Liver (tissue), 10 donors: ENCODE measurements at places on chromosomes 5 and 9. TPM values are rescaled to one million over a fixed set of nuclear protein-coding genes. Genes with fewer than 3 reads are reported as not detected.

DNA sequence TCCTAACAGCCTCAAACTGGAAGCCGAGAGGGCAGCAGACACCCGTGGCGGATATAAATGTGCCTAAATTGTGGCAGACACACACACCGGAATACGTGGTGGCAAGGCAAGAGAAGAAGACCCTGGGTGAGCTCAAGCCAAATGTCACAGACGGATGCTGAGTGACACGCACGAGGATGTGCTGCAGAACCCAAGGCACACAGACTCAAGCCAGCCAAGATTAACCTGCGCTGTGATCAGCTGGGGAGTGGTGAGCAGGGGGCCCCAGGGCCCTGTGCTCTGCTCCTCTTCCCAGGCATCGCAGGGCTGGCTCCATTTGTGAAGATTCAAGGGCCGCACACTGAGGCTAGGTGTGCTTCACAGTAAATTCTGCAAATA is 16.4 kb downstream of the SEMA4D start:
- peaks cover 6% of the 10 kb centered on the region for H3K4me1 ChIP-seq
- H3K27me3 ChIP-seq: no peaks in the 10 kb centered on the region
- H3K27ac ChIP-seq: no peak overlapping the region
- H3K4me3 ChIP-seq: no peak overlapping the region
- no peaks in the 10 kb centered on the region for H3K36me3 ChIP-seq

The SELENOP gene
- total RNA-seq: 1,776 TPM

The TAS2R1 gene
- not detected for total RNA-seq

DNA sequence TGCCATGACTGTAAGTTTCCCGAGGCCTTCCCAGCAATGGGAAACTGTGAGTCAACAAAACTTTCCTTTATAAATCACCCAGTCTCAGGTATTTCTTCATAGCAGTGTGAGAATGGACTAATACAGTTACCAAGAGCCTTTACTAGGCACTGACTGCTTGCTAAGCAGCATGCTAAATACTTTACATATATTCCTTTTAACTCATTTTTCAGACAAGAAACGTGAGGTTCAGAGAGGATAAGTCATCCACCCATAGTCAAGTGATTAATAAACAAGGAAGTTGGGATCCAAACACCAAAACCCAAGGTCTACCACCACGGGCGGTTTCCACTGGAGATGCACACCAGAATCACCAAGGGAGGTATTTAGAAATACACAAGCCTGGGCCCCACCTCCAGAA is 50.8 kb downstream of the GABBR2 start:
- H3K27ac ChIP-seq: no peak overlapping the region
- no peak for DNase-seq
- no peak overlapping the region for H3K4me3 ChIP-seq
- no peaks in the 10 kb centered on the region for H3K27me3 ChIP-seq
- no peaks in the 10 kb centered on the region for H3K4me1 ChIP-seq

- H3K36me3 ChIP-seq: no peaks in the 10 kb centered on the region
- no peaks in the 10 kb centered on the region for H3K27me3 ChIP-seq
- no peak for DNase-seq
- no peak overlapping the region for H3K4me3 ChIP-seq
These were observed 76.0 kb downstream of the SEMA6A start for GRCh38 chr5:116498503-116499048.

The OLFM1 gene
- 3.7 TPM for total RNA-seq

GRCh38 chr9:17725399-17726010 is 146.6 kb downstream of the SH3GL2 start:
- peaks cover 5% of the 10 kb centered on the region for H3K4me1 ChIP-seq
- DNase-seq: no peak
- H3K27me3 ChIP-seq: no peaks in the 10 kb centered on the region
- peak overlapping the region; percentile 15 for H3K27ac ChIP-seq

The IRX2 gene
- not detected for total RNA-seq

The GRM6 gene
- total RNA-seq: not detected
